ENCODE measurements at places on chromosomes 3 and 15.

- no peak for DNase-seq
Observed at GRCh38 chr15:57422113-57422754, 45.9 kb downstream of the CGNL1 start.

DNA sequence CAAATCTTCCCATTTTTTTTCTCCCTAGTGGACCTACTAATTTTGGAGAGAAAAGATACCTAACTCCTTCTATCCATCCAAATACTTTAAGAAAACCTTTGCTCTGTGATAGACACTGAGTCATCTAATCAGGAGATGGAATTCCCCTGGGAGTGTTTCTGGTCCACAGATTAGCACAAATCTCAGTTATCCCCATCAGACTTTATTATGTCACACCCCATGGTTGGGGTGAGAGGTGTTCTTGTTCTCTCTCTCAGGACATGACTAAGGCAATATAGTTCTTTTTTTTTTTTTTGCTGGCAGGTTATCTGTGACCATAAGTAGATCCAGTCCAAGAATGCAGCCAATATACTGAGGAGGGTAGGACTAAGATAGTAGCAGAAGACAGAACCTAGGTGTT, 15.8 kb downstream of the SLC9A9 start:
- DNase-seq = no peak

GRCh38 chr3:141067206-141067974, 16.2 kb downstream of the SPSB4 start:
- no peak for DNase-seq

DNA sequence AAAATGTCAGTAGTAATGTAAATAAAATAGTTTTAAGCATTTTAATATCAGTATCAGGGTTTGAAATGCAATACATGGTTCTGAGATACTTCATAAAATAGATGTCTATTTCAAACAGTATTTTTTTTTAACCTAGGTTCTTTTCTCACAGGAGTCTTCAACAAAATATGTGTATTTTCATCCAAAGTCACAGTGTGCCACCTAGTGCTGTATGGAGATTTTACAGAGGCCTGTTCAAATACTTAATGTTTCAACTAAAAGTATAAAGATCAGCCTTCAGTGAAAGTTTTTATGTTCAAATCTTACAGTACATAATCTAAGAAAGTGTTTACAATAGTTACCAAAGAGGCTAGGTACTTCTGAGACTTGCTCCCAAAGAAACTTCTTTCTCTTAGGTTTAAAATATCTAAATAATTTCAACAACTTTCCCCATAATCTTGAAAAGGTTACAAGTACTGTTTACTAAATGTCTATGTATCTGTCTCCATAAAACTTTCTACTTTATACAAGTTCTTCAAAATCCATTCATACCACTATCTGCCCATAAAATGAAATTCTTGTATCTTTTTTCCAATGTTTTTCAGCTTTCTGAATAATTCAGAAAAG, 38.3 kb downstream of the SCAPER start:
- no peak for DNase-seq

- no peak for DNase-seq
Observed at GRCh38 chr15:72492733-72493132, 18.6 kb downstream of the ARIH1 start.

GRCh38 chr3:186940967-186941366, 10.6 kb downstream of the ST6GAL1 start:
- DNase-seq = no peak

DNA sequence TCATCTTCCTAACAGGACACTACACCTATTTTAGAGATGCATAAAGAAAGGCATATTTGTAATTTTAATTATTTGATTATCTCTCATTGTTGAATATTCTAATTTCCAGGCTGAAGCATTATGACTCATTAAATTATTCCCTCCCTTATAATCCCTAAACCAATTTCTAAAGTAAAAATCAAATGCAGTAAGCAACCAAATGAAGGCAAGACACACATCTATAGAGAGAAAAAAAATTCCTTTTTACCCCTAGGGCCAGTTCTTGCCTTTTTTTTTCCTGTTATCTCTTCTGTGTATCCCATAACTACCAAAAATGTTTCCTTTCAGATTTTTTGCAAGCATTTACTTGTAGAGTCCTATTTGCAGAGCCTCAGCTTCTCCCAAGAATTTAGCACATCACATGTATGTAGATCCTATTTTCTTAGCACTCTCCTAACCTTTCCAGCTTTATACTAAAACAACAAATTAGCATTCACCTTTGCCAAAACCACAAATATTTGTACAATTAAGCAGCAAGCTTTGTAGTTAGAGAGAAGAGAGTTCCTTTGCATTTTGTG, 177.9 kb downstream of the SATB1 start:
- DNase-seq = no peak

GRCh38 chr3:141412936-141413354, 44.6 kb downstream of the ZBTB38 start:
- no peak for DNase-seq

GRCh38 chr3:6282918-6283317, 578.0 kb upstream of the GRM7 start:
- DNase-seq = no peak

DNA sequence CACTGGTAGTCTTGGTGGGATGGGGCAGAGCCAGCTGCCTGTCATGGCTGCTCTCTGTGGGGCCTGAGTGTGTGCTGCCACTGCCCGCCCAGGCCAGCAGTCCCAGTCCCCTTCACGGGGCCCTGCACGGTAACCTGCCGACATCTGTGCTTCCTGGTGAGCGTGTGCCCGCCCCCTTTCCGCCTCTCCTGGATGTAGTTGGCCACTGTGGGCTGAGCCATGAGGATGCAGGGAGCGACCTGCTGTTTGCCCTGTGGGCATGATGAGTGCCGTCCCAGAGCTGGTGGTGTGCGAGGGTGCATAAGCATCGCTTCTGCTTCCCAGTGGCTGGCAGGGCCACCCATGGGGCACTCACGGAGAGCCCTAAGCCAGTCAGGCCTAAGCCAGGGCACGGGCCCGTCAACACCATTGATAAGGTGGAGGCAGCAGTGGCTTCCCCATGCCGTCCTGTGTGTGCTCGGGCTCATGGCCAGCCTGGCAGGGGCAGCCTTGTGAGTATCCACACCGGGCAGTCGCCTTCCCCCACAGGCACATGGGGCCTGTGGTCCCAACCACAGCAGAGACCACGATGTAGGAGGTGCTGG, 14.6 kb downstream of the PLXNA1 start:
- no peak for DNase-seq

- DNase-seq = no peak
Observed at GRCh38 chr3:97916576-97916975, 55.7 kb downstream of the RIOX2 start.

GRCh38 chr3:22858486-22858885, 344.6 kb upstream of the UBE2E2 start:
- peak; percentile 13 for DNase-seq

DNA sequence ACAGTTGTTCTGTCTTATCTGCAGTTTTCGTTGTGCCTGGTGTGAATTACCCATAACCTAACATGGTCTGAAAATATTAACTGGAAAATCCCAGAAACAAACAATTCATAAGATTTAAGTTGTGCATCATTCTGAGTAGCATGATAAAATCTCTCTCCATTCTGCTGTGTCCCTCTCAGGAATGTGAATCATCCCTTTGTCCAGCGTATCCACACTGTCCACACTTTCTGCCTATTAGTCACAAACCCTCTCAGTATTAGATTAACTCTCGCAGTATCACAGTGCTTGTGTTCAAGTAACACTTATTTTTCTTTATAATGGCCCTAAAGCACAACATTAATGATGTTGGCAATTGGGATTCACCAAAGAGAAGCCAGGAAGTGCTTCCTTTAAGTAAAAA, 203.2 kb downstream of the CGGBP1 start:
- DNase-seq = no peak

DNA sequence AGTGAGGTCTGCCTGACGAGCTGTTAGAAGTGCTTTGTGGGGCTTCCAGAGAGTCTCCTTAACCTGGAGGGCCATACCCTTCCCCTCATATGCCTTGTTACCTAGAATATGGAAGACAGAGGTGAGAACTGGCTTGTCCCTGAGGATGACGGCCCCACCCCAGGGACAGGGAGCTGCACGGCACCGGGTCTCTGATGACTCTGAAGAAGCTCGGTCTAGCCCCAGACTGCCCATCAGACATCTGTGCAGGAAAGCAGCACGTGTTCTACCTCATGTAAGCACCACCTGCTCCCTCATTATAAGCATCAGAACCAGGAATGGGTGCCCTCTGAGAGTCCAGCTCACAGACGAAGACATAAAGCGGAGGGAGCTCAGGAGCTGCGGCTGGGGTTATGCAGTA, 18.0 kb downstream of the MYO5C start:
- no peak for DNase-seq

DNA sequence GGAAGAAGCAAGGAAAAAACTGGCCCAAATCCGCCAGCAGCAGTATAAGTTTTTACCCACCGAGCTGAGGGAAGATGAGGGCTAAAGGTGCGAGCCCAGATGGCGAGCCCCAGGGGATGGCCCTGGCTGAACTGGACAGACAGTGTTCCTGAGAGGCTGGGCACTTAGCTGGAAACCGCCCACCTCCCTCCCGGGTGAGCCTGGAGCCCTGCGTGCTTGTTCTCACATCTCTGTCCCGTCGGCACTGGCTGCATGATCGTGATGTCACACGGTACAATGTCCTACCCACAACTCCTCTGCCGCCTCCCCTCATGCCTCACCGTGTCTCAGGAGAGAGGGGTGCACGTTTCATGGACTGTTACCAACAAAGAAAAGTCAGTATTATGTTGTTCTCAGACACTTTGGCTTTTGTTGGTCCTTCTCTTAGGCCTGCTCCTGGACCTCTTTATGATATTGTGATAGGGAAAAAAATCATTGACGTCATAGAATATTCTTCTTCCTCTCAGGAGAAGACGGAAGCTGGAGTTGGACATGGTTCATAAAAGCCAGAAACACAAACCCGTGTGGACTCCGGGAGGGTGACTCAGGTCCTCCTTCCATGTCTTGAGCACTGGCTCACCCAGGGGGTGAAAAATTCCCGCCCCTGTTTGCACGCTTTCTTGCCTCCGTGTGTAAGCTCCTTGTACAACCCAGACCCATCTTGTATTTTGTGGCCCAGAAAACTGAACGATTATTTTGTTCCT, 201.8 kb upstream of the TPM1 start:
- DNase-seq = no peak

- DNase-seq = peak; percentile 7
Observed at GRCh38 chr3:17372362-17373210, 369.8 kb downstream of the TBC1D5 start.

- DNase-seq = no peak
Observed at GRCh38 chr3:88221726-88222125, 72.0 kb downstream of the C3orf38 start.

DNA sequence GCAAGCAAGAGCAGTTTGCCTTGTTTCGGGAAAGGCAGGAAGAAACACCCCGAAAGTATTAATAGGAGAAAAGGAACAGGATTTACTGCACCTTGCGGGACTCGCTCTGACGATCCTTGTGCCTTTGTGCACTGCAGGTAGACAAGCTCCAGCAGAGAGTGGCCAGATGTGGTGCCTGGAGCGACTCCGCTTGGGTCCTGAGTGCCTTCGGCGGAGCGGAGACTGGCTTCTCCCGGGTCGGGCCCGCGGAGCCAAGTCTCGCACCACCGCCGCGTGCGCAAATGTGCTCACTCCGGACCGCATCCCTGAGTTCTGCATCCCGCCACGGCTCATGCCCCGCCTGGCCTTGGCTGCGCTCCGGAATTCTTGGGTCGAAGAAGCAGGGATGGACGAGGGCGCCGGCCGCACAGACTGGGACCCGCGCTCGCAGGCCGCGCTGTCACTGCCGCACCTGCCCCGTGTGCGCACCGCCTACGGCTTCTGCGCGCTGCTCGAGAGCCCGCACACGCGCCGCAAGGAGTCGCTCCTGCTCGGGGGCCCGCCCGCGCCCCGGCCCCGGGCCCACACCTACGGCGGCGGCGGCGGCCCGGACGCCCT, 769 bp downstream of the C2CD4A start:
- peak; percentile 17 for DNase-seq

GRCh38 chr3:152196782-152197181, 71.9 kb upstream of the MBNL1 start:
- DNase-seq = no peak

DNA sequence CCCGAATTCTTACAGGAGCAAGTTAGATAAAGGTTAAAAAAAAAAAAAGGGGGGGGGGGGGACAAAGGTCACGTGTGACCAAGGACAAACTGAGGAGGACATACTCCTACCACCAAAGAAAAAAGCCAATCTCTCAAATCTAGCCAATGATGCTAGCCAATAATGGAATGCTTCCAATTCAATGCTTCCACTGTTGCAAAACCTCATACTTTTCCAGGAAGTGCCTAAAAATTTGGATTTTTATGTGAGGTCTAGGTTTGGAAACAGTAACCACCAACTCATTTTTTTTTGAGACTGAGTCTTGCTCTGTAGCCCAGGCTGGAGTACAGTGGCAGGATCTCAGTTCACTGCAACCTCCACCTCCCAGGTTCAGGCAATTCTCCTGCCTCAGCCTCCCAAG, 11.4 kb downstream of the MSL2 start:
- DNase-seq = peak; percentile 64

DNA sequence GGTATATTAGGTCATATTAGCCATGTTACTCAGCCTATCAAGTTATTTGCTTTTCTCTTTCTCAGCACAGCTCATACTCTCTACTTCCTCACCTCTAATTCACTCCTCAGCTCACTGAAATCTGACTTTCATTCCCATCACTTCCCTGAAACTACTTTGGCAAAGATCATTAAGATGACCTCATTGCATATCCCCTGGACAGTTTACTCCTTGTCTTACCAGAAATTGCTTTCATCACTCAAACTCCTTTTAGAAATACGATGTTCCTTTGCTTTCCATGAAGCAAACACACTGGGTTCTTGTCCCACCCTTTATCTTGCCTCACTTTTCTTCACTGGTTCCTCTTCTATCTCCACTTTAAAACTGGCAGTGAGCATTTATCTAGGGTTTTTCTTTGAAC, 354.4 kb downstream of the TUSC7 start:
- DNase-seq = no peak

DNA sequence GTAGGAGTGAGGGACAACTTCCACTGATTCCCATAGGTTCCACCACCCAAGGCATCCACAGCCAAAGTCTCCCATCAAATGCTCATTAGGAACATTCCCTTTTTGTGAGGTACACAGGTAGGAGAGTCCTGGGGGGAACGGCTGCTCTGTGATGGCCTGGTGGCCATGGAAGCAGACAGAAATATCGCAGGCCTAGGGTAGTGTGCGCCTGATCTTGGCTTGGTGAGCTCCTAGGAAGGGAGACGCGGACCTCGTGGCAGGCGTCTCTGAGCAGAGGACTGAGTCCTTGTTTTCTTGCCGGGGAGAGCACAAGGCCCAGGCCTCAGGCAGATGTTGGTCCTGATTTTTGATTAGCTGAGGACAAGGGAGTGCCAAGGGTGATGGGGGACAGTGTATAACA, 99.5 kb downstream of the SNRPN start:
- DNase-seq = no peak

DNA sequence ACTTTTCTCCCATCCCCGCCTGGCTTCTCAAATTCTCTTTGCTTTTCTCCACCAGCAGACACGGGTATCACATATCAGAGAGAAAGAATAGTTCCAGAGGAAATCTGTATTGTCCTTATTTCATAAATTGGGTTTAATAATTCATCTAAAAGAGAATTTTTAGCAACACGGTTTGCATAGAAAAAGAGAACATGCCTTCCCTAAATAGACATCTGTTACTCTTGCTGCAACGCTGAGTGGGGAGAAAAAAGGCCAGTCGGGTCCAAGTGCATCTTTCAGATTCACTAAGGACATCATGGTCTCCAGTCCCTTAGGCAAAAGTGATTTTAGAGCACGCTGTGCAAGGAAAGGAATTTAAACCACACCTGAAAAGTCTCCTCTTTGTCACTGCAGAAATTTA, 201.3 kb downstream of the ABHD5 start:
- DNase-seq = no peak

- DNase-seq = no peak
Observed at GRCh38 chr3:176469694-176470205, 727.5 kb downstream of the TBL1XR1 start.

All from cardiac muscle cell (in vitro differentiated cells and primary cell).